Tongue (tissue), 3 donors: ENCODE measurements at places on chromosomes 7 and 10. TPM values are rescaled to one million over a fixed set of nuclear protein-coding genes. Genes with fewer than 3 reads are reported as not detected.

- peak; percentile 64 for DNase-seq
Measured at GRCh38 chr10:133324198-133324792, 12.4 kb downstream of the CALY start.

DNA sequence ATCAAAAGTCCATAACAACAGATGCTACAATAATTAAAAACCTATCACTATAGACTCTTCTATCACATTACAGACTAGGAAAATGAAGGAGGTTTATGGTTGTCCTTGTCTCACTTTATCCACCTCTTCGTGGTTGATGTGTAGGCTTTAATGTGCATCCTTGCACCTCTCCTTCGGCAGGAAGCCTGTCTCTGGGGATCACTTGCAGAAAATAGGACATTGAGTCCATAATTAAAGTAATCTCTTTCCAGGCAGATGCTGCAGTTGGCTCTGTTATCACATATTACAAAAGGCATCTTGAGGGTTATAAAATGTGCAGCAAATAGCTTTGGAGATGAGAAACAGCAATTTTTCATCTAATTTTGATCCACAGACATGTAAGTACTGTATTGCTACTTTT lies 168.4 kb downstream of the RELN start:
- no peak for DNase-seq

DNA sequence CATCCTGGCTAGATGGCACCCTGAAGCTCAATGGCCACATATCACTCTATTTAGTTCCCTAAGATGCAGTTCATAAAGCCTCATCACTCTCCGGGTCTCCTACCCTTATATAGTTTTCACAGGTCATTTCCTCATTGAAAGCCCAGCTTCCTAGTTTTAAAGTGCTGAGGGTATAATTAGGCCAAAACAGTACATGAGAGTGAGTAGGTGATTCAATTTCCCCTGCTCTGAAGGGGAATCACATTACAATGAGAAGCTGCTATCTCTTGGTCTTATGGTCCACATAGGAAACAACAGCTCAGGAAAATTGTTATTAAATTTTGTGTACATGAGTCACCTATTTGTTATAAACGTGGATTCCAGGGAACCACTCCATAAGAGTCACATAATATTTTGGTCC lies 162.0 kb downstream of the SEMA3E start:
- DNase-seq = no peak

- DNase-seq = no peak
Measured at GRCh38 chr10:78933828-78934531, 134.8 kb upstream of the ZMIZ1 start.

- no peak for DNase-seq
Measured at GRCh38 chr7:80654887-80655340, 16.5 kb downstream of the CD36 start.

DNA sequence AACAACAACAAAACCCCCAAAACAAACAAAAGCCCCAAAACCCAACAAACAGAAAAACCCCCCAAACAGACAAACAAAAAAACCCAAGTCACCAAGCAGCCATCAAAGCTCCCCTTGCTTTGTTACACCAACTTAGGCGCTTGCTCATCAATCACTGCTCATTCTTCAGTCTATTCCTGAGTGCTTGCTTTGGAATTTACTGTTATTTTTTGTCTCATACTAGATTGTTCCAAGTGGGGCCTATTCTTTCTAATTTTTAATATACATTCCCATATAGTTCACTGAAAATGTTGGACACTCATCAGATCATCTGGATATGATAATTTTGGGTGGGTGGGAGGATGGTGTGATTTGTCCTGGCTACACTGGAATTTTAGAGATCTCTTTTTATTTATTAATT lies 126.0 kb upstream of the JCAD start:
- DNase-seq = no peak

- DNase-seq = no peak
Measured at GRCh38 chr7:135441791-135442190, 68.1 kb downstream of the CNOT4 start.

GRCh38 chr10:109773288-109774120 lies 149.8 kb downstream of the XPNPEP1 start:
- DNase-seq = peak; percentile 70

DNA sequence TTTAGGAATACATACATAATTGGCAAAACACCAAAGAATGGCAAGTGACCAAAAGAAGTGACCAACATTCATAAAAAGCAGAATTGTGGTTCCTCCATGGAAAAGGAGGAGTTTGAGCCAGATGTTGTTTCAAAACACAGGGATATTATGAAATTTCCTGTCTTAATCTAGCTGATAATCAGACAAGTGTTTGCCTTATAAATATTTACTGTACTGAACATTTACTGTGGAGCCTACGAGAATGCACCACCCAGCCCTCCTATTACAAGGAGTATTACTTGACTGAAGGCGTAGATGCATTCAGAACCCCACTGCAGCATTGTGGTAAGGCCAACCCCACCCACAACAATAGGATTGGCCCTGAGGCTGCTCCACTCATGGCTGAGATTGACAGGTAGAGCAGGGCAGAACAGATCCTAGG lies 118.9 kb downstream of the AKR1D1 start:
- no peak for DNase-seq

GRCh38 chr7:134031835-134032617 lies 95.1 kb upstream of the LRGUK start:
- DNase-seq = peak; percentile 90

- DNase-seq = no peak
Measured at GRCh38 chr7:34123316-34123715, 218.0 kb downstream of the BMPER start.

GRCh38 chr7:87364246-87364645 lies 18.8 kb downstream of the CROT start:
- no peak for DNase-seq

DNA sequence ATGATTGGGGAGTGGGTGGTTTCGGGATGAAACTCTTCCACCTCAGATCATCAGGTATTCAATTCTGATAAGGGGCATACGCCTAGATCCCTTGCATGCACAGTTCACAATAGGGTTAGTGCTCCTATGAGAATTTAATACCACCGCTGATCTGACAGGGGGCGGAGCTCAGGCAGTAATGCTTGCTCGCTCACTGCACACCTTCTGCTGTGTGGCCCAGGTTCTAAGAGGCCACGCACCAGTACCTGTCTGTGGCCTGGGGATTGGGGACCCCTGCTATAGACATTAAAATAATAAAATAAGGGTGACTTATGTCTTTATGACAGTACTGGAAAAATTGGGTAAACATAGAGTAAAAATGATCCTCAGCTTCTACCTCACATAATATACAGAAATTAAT lies 66.1 kb downstream of the SAMD9 start:
- DNase-seq = no peak

GRCh38 chr7:157117796-157118195 lies 20.9 kb upstream of the UBE3C start:
- DNase-seq = no peak

WEE2 gene
- total RNA-seq = not detected

ZNF862 gene
- 8.5 TPM for total RNA-seq

FXYD4 gene
- not detected for total RNA-seq

PLEKHS1 gene
- 1.4 TPM for total RNA-seq
